ENCODE measurements at places on chromosomes 12 and 14.

GRCh38 chr12:91482231-91482630 is 299.6 kb upstream of the DCN start:
- DNase-seq = no peak

GRCh38 chr12:39406262-39406661 is 36.7 kb downstream of the KIF21A start:
- no peak for DNase-seq

- DNase-seq = no peak
Measured at GRCh38 chr12:28780096-28780495, 369.0 kb upstream of the FAR2 start.

GRCh38 chr14:55025948-55026347 is 951 bp downstream of the WDHD1 start:
- DNase-seq = no peak

DNA sequence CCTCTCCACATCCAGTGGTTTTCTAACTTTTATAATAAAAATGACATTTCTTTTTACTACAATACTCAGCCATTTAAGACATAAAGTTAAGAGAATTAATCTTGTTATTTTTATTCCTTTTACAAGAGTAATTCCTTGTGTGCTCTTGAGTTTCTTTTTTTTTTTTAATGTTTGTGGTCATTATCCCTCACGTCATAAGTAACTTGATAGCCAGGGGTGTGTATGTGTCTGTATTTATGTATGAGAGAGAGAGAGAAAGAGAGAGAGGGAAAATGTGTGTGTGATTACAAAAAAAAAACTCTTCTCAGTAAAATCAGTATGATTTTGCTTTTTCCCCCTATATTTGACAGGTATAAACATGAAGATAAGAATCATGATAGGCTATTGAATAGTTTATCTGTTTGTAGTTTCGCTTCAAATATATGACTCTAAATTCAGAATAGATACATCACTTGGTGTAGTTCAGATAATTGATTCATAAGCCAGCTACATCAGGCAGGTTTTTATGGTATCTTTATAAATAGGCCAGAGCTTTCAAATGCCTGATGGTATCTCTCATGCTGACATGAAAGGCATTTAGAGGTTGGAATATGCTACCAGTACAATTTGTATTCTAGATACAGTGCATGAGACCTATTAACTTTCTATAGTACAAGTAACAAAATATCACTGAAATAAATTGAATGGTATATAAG is 34.9 kb downstream of the RERGL start:
- no peak for DNase-seq

GRCh38 chr12:30095511-30095910 is 311.8 kb upstream of the TMTC1 start:
- no peak for DNase-seq

DNA sequence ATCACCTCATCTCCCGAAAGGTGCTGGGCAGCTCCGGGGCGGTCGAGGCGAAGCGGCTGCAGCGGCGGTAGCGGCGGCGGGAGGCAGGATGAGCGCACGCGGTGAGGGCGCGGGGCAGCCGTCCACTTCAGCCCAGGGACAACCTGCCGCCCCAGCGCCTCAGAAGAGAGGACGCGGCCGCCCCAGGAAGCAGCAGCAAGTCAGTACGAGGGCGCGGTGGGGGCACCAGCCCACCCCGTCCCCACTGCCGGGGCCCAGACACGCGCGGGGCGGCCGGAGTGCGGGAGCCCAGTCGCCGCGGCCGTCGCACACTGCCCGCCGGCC is 862 bp downstream of the HMGA2 start:
- no peak for DNase-seq

GRCh38 chr14:70881549-70882177 is 25.6 kb upstream of the PCNX1 start:
- no peak for DNase-seq

DNA sequence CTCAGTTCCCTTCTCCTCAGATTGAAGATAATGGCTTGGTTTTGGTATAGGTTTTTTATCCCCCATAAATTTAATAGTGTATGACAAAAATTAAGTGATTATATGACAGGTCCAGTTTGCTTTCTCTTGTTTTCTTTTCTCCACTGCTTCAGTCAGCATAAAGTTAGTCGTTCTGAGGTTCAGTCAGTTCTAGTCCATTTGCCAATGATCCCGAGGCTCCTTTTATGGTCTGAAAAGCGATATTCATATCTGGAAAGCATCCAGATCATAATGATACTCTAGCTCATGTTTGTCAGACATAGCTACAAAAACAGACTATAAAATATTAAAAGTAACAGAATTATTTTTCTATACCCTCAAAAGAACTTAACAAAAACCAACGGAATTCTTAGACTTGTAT is 67.1 kb upstream of the SLC38A4 start:
- DNase-seq = no peak

- DNase-seq = no peak
Measured at GRCh38 chr12:105467710-105468366, 137.3 kb downstream of the C12orf75 start.

DNA sequence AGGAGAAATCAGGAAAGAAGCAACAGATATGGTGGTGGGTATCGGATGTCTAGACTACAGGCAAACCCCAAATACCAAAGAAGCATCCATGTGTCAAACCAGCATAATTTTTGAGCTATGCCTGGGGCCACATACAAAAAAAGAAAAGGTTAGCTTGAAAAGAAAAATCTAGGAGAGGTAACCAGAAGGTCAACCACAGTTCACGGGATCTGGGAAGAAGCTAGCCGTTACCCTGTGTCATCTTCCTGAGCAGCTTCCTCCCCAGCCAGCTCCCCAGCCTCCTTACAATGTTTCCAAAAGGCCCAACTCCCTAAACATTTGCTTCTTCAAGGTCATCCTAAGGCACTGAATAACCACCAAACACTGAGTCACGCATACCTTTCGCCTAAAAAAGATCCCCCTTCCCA is 3.1 kb downstream of the SINHCAF start:
- DNase-seq = no peak

DNA sequence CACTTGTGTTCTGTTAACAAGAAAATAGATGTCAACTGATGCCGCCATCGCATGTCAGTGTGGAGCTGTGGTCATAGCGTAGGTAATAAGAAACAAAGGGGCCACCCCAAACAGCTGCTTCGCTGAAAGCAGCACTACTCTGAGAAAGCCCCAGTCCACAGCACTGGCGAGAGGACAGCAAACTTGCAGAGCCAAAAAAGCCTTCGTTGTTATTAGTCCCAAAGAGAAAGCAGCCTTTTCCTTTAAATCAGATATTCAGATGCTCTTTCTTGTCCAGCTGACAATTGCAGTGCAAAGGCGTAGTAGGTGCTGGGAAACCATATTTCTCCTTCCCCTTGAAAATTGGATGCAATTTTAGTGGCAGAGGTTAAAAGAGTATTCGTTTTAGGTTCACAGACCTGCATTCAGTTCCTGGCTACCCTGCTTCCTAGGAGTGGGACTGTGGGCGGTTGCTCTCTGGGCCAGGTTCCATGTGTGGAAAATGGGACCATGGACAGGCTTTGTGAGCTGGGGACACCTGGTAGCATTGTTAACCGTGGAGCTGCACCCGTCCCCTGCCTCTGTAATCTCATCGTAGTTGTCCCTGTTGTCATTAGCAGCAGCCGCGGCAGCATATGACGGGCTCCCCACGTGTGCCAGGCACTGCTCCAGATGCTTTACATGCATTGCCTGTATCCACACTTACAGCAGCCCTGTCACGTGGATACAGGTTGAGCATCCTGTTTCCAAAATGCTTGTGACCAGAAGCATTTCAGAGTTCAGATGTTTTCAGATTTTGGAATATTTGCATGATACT is 54.2 kb downstream of the ELK3 start:
- no peak for DNase-seq

DNA sequence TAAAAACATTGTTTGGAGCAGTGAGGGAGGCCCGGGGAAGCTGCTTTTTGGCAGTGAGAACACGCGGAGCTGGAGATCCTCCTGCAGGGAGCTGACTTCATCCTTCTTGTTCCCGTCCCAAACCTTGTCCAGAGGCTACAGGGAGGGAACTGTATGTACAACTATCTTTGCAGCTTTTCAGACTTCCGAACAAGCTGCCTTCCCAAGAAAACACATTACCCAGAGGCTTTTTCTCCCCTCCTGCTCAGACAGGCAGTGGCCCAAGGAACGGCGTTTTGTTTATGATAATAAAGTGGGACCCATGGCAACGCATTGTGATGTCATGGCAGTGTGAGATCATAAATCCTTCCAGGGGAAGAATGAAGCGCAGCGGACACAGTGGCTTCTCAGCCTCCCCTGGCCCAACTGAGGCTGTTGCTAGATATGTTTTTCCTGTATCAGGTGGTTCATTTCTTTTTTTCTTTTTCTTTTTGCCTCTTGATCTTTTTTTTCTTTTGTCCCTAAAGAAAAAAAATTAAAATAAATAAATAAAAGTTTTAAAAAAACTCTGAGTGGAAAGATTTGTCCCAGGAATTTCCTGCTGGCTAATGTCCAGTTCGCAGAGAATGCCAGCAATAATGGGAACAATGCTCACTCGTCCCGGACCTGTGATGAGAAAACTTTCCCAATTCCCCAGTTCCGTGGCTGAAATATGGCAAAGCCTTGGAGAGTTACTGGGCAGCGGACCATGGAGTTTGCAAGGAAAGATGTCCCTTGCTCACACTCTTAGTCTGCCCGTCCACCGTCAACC is 103.4 kb upstream of the MAP1LC3B2 start:
- peak; percentile 90 for DNase-seq

GRCh38 chr12:49336645-49337584 is at the start of gene C1QL4:
TSS of gene C1QL4 (minus strand) at chr12:49337188. CDS start at chr12:49336477, 711 bp downstream.
- DNase-seq = peak; percentile 54

- no peak for DNase-seq
Measured at GRCh38 chr12:92393504-92393903, 247.9 kb upstream of the BTG1 start.

DNA sequence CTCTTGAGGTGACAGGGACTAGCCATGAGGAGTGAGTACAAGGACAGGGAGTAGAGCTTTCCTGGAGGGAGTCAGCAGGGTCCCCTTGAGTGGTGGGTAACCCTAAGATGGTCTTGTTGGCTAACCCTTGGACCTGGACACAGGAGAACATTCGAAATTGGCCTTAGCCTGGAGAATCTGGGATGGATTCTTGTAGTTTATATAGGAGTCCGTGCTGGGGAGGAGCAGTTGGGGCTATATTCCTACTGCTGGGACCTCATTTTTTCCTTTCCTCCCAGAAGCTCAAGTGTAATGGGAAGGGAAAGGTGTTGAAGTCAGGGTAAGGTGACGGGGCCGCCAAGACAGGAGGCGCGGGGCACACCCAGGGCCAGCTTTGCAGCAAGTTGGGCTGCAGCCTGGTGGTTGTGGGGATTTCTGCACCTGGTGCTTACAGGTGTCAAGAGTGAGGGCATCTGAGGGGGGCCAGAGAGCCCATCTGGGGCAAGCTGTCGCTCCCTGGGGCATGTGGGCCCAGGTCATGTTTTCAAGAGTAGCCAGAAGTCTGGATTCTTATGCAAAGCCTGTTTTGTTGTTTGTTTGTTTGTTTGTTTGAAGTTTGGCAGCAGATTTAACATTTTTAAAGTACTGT is 5.1 kb downstream of the BCL7A start:
- no peak for DNase-seq

GRCh38 chr14:102407258-102407657 is 44.5 kb downstream of the TECPR2 start:
- no peak for DNase-seq

DNA sequence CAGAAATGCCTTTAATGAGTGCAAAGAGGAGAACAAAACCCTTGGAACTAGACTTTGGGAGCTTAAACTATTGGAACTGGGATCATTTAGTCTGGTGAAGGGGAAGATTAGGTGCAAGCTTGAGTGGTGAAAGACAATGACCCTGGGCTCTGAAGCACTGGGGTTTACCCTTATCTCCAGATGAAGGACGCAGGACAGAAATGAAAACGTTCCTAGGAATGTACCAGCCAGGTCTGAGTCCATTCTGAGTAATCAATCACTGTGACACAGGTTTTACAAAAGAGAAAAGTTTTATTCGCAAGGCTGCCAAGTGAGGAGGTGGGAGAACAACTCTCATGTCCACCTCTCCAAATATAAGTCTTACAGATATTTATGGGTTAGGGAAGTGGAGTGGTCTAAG is 249.1 kb downstream of the LRIG3 start:
- DNase-seq = no peak

DNA sequence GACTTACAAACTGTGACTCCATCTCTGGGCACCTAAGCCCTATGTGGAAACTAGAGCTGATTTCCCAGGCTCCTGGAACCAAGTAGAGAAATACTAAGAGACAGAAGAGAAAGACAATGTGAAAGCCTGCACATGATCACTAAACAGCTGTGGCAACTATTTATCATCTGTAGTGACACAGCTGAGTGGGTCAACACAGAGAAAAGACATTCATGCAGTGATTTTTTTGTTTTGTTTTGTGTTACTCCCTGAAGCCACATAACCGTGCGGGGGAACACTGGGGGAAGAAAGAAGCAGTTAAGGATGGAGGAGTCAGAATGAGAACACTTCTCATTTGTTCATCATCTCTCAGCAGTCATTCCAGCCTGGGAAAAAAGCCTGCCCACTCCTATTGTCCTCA is 1.5 kb downstream of the PRR4 start:
- no peak for DNase-seq

GRCh38 chr12:79737875-79738718 is 47.3 kb upstream of the PAWR start:
- DNase-seq = no peak

- DNase-seq = no peak
Measured at GRCh38 chr14:74684434-74684833, 28.4 kb downstream of the AREL1 start.

GRCh38 chr14:90720832-90721231 is 95.4 kb downstream of the TTC7B start:
- DNase-seq = no peak

DNA sequence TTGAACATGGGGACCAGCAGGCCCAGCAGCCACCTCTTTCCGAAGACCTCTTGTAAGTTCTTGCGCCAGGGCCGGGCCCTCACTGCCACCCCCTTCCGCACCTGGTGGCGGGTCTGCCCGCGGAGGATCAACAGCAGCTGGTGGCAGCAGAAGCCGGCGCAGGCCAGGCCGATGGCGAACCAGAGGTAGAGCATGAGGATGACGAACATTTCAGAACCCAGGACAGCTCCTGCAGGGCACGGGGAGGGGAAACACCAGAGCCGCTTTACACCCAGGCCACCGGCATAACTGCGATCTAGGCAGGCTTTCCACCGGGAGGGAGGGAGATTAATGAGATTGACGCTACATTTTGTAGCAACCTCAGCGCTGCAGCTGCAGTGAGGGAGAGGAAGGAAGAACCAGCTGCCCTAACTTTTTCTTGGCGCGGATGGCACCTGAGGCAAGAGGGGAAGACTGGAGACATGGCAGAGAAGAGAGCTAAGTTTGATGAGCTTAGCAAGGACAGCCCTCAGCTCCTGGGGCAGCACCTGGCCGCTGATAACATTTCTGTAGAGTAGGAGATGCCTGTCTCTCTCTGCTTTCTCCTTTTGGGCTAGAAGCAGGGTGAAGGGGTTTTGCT is 7.8 kb downstream of the ZDHHC22 start:
- no peak for DNase-seq

- no peak for DNase-seq
Measured at GRCh38 chr12:91271185-91271584, 88.6 kb upstream of the DCN start.

DNA sequence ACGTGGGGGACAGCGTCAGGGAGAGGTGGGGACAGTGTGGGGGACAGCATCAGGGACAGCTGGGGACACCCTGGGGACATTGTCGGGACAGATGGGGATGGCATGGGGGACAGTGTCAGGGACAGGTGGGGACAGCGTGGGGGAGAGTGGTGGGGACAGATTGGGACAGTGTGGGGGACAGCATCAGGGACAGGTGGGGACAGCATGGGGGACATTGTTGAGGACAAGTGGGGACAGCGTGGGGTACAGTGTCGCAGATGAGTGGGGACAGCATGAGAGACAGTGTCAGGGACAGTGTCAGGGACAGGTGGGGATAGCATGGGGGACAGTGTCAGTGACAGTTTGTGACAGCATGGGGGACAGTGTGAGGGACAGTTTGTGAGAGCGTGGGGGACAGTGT is 240.9 kb downstream of the TMEM121 start:
- DNase-seq = no peak
